ENCODE measurements at places on chromosomes 12 and 14.

DNA sequence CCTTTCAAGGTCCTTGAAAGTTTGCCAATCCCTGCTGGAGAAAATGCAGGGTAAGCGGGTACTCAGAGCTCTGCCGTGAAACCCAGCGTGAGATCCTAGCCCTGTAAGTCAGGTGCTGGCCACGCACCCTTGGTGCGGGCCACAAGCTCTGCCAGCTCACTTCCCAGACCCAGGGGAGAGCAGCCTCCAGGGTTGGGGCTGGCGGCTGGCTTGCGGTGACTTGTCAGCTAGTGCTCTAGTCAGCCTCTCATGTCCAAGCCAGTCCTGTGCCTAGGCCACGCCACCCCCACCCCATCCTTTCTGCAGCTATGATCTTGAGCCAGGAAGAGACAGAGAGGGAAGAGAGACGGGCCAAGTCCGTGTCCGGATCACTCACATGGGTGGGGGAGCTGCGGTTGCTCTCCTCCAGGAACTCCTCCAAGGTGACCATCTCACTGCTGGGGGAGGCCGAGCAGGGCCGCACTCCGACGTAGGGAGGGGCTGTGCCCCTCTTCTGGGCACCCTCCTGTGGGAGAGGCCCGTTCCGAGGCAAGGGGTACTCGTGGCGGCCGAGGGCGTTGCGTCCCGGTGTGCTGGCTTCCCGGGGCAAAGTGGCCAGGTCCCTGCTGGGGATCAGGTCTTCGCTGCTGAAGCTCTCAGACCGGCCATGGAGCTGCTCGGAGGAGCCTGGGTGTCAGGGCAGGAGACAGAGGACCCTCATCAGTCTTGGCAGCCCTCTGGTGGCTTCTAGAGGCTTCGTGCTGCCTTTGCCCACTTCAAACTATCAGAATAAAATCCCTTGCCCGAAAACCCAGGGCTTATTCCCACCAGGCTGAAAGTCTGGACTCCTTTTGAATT is 33.3 kb upstream of the GPR68 start:
- no peak for DNase-seq

DNA sequence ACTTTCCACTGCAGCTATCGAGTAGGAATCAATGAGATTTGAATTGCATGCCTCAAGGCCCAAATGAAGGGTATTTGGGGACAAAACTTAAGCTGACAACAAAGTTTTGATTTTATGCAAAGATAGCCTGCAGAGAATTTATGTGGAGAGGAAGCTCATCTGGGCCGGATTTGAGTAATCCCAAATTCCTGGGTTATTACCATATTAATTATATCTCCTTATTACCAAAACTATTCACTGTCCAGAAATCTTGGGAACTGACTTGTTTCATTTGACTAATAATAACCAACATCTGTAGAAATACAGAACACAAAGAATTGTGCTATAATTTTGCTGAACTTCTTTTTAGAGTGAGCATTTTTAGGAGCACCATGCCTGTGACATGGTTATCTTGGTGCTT is 70.4 kb downstream of the KITLG start:
- no peak for DNase-seq

GRCh38 chr12:47947341-47947740 is 16.1 kb upstream of the TMEM106C start:
- no peak for DNase-seq

DNA sequence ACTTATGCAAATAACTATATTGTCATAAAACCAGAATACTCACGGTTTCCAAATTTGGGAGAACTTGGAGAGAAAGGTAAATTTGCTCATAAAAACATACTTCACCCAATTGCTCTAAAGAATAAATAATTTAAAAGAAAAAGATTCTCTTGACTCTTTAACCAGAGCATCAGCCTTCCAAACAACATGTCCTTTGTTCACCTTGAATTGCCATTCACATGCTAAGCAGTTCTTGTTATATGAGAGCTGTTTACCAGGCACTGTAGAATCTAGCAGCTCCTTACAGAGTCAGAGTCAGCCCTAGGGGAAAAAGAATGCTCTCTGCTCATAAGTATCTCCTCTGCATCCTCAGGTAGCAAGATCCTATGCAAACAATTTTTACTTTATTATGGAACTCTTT is 10.2 kb downstream of the SLCO1A2 start:
- no peak for DNase-seq

DNA sequence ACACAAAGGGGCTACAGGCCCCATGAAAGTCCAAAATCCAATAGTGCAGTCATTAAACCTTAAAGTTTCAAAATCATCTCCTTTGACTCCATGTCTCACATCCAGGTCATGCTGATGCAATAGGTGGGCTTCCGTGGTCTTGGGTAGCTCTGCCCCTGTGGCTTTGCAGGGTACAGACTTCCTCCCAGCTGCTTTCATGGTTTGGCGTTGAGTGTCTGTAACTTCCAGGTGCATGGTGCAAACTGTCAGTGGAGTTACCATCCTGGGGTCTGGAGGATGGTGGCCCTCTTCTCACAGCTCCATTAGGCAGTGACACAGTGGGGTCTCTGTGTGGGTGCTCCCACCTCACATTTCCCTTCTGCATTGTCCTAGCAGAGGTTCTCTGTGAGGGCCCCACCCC is 8.5 kb upstream of the OR4Q2 start:
- DNase-seq = no peak

- no peak for DNase-seq
Observed at GRCh38 chr14:68819260-68819691, 26.4 kb upstream of the ZFP36L1 start.

DNA sequence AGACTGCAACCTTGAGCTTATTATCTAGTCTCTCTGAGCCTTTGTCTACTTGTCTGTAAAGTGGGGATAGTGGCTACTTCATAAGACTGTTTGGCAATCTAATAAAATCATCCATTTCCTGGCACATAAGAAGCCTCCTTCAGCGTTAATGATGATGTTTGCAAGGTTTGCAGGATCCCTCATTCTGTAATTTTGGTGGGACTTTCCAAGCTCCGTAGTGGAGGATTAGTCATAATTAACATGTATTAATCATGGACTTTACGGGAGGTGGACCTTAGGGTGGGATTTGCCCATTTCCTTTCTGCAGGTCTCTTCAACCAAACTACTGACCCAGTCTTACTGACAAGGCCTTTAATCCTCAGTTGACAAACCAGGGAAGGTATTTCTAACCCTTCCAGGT is 66.2 kb downstream of the NTF3 start:
- DNase-seq = no peak

- no peak for DNase-seq
Observed at GRCh38 chr12:62737188-62737587, 197.8 kb downstream of the PPM1H start.
